ENCODE measurements at places on chromosomes 11 and 22.

DNA sequence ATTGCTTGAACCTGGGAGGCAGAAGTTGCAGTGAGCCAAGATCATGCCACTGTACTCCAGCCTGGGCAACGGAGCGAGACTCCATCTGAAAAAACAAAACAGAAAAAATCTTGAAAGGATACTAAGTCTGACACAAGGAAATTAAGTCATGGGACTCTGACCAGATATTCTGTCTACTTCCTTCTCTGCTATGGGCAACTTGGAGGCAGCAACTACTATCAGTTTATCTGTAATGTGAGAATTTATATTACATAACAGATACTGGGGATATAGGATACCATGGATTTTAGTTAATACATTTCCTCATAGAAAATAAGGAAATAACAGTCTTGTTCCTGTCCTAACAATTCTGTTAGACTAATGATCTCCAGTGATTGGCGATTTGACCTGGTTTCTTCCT is 1.6 kb upstream of the SGSM3 start:
- no peak for DNase-seq

DNA sequence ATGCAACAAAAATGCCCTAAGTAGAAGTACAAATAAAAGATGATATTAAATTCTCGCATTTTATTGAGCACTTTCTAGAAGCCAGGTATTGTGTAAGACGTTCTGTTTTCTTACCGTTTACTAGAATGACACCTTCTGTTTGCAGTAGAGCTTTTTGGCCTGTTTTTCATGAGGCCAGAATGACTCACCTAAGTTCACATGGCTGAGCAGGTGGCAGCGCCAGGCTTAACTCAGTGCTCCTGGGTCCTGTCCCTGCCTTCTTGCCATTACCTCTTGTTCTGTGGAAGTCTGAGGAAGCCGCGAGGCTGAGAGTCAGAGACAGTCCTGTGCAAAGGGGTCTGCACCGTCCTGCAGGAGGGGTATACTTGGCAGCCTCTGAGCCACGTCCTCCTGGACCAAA is 113.8 kb downstream of the ATXN10 start:
- DNase-seq = no peak

DNA sequence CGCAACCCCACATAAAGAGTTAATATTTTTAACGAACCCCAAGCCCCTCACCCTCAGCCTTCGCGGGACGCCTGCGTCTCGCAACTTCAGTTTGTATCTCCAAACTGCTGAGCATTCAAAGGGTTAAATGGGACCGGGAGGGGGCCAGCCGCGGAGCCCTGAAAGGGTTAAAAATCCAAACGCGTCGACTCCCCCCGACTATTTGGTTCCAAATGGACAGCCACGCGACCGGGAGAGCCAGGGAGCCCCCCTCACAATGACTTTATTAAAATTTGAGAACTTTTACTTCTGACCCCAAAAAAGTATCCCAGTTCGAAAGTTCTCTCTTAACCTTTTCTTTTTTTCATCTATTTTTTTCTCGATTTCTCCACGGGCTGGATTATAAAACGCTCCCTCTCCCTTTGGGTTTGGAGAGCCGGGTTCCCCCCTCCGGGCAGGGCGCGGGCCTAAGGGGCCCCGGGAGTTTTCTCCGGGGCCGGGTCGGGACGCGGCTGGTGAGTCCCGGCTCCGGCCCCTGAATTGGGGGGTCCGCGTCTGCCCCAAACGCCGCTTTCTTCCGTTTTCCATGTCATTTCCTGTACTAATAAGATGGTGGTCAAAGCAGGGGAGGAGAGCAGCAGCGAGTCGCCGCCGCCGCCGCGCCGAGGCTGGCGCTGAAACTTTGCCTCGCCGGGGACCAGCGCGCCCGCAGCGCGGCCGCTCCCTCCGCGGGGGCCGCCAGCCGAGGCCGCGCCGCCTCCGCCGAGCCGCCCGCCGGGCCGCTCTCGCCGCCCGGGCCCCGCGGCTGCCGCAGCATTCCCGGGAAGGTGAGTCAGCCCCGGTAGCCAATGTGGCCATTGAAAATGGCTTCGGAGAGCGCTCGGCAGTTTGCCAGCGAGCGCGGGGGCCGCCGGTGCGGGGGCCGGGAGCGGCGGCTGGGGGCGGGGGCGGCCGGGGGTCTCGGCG is at the start of gene PRDM11:
Gene PRDM11, plus strand, starts transcription at position 568 of the 945 bp plus-strand sequence. CDS start 35,128 bp downstream, outside the sequence.
- peak; percentile 47 for DNase-seq

DNA sequence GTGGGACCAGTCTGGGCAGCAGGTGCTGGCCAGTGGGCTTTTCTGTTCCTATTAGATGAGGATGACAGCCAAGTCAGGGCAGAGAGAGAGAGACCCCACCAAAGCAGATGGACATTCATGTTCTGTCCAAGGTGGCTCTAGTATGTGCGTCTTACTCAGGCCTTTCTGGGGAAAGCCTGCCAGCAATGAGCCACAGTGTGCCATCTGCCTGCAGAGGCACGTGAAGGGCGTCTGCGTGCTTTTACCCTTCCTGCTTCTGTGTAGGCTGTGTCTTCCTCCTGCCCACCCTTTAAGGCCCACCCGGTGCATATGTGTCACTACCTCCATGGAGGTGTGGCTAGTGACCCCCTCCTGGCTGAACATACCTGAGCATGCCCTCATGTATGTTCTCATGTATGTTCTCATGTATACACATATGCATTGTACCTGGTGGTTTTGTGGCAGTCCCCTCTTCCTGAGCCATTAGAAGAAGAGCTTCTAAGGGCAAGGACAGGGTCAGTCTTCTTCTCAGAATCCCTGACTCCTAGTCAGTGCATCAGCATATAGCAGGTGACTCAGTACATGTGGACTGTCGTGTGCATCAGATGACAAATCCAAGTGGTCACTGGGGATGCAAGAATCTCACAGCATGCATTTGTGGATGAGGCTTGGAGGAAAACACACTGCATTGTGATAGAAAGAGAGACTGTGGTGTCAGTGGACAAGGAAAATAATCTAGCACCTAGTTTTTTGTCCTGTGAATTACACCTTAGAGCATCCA is 90.4 kb upstream of the YWHAH start:
- no peak for DNase-seq
